ENCODE measurements at places on chromosomes 12 and 14. TPM values are rescaled to one million over a fixed set of nuclear protein-coding genes. Genes with fewer than 3 reads are reported as not detected.

PRPH gene
- 0.59 TPM for total RNA-seq

NUP37 gene
- 14.8 TPM for total RNA-seq

DNA sequence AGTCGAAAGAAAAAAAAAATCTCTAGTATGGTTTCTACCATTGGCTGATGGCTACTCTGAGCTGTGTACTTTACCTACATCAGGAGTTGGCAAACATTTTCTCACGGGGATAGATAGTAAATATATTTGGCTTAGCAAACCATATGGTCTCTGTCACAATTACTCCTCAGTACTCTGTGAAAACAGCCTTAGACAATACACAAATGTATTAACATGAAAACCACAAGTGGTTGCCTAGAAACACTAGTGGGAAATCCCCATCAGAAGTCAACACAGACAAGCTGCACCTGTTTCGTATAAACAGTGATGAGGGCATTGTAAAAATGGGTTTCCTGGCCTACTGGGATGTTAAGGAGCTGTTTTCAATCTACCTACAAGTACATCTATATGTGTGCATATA, 84.6 kb upstream of the NAV3 start:
- DNase-seq, result no peak

DNA sequence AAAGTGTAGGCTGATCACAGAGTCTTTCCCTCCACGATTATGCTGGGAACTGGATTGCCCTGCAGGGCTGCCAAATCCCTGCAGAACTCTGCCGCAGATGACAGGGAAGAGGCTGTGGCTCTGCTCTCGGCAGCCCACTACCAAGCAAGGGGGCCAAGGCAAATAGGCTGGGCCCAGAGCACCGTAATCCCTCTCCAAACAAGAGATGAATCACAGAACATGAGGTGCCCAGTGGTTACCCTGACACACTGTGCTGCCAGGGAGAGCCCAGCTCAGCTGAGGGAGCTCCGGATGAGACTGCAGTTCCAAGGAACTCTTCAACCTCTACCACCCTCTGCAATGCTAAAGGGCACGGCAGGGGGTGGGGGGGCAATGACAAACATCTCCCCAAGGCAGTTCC, 33.9 kb downstream of the STON2 start:
- no peak for DNase-seq

DNA sequence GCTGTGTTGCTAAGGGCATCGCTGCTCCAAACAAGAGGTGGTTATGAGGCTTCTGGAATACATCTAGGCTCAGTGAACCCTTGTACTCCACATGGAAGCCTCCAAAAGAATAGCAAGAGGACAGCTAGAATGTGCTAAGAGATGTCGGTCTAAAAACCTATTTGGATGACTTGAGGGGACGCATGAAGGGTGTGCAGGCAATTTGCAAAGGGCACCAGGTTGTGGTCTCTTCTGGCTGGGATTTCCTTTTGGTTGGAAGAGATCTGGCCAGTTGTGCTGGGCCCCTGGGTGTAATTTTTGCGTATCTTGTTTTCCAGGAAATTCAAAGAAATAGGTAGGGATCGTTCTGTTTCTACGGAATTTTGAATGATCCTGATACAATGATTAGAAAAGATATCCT, 4.2 kb downstream of the TTC9 start:
- DNase-seq, result no peak
